Bronchial epithelial cell (primary cell): ENCODE measurements at places on chromosomes 1 and 21. TPM values are rescaled to one million over a fixed set of nuclear protein-coding genes. Genes with fewer than 3 reads are reported as not detected.

The LCE2C gene
- total RNA-seq = not detected in 2 replicates

The GBP1 gene
- 1.8 and 9.5 TPM in 2 replicates for total RNA-seq

The FCRL6 gene
- total RNA-seq = 0.13 TPM in 1 of 2 replicates, not detected in the other

The ANGPTL3 gene
- not detected in 2 replicates for total RNA-seq

DNA sequence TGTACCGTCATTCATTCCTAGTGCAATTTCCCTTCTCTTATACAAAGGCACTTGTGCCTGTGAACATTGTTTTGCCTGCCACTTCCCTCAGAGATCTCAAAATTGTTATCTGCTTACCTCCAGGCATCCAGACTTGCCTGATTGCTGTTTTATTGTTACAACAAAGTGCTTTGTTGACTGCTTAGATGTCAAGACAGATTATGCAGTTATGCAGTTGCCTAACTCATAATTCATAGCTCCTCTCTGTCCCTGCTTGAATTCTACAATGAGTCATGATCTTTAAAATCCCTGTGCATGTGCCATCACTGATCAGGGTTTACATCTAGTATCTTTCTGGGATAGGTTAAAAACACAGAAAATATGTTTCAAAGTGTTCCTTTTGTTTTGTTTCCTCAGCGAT is 24.5 kb downstream of the CXADR start:
- peak; percentile 85 for DNase-seq

GRCh38 chr1:6358757-6359201 is 34.8 kb downstream of the ACOT7 start:
- DNase-seq = peak; percentile 29

GRCh38 chr1:225746361-225747179 is 31.1 kb upstream of the SRP9 start:
- peak; percentile 87 for DNase-seq

DNA sequence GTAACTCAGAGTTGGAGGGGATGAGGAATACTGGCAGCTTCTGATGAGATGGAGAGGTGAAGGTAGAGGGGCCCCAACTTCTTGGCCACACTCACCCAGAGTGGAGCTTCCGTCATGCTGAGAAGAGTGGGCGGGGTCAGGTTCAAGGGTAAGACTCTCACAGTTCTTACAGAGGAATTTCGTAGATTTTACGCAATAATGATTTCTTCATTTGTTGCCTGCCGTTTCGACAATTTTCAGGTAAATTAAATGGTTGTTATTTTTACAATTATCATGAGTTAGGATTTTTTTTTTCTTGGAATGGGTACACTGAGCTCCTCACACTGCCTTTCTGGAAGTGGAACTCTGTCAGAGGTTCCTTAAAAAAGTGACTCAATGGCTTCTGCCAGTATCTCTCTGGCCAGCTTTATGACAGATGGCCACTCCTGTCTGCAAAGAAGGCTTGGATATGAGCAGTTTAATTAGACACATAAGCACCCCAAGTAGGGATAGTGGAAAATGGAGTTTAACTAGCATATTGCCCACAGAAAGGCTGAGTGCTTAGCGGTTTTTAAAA is 13.8 kb upstream of the NLRP3 start:
- DNase-seq = no peak

DNA sequence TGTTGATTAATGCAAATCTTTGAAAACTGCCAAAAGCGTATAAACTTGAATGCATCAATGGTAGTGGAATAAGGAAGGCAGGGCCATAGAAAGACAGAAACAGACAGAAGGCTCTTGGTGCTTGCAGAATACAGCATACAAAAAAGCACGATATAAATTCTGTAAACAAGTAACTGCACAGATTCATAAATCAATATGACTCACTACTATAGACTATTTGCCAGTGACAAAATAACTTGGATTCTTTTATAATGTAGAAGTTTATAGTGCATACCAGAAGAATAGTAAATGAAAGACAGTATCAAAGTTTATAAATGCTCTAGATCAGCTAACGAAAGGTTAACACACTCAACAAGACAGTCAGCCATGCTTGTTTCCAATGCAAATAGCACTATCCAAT is 349.6 kb downstream of the PTBP2 start:
- DNase-seq = no peak

DNA sequence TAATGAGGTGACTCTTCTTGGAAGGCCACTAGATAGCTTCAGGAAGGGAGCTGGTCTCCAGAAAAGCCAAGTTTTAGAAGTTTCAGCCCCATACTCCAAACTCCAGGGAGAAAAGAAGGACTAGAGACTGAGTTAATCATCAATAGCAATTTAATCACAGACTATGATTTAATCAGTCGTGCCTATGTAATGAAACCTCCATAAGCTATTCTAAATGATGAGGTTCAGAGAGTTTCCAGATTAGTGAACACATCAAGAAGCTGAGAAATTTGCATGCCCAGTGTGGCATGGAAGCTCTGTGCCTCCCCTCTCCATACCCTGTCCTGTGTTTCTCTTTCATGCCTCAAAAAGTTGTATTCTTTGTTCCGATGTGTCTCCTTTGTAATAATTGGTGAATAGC is 49.2 kb upstream of the CCDC190 start:
- no peak for DNase-seq

- DNase-seq = no peak
Measured at GRCh38 chr21:14557413-14557812, 11.3 kb upstream of the SAMSN1 start.

DNA sequence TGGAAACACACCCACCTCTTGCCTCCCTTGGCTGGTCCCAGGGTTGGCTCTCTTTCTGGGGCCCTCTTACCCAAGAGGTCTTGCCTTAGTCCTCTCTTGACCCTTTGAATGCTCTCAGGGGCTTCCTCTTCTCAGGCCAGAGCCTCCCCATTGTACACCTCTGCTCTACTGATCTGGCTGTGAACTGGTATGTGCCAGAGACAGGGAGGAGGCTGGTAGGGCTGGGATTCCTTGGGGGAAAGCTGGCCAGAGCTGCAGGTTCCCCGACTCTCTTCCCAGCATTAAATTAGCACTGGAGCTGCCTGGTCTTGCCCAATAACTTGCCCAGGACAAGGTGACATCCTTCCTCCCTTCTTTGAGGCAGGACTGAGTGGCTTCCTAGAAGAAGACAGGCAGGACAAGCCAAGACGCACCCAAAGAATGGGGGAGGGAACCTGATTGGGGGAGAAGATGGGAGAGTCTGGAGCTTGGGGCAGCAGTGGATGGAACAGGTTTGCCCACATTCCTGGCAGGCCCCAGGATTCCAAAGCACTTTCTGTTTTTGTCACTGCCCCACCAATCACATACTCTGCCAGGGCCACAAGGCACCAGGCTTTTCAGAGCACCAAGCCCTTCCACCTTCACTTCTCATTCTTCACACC is 37.2 kb upstream of the CITED4 start:
- DNase-seq = peak; percentile 91

DNA sequence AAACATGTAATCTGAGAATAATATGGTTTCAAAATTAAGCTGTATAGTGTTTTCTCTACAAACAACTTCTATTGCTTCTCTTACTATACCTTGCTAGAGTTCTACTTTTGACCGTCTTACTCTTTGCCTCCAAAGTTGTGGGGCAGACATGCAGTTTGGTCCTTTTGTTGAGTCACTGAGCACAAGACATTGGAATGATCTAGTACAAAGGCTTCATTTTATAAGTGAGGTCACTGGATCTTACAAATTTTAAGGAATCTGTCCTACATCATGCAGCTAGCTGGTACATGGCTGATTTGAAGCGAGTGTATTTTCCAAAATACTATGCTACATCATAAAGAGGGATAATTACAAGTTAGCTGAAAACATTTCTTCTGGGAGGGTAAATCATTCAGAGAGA is 28.8 kb downstream of the OR10J1 start:
- DNase-seq = no peak
